ENCODE measurements at places on chromosomes 4 and X.

DNA sequence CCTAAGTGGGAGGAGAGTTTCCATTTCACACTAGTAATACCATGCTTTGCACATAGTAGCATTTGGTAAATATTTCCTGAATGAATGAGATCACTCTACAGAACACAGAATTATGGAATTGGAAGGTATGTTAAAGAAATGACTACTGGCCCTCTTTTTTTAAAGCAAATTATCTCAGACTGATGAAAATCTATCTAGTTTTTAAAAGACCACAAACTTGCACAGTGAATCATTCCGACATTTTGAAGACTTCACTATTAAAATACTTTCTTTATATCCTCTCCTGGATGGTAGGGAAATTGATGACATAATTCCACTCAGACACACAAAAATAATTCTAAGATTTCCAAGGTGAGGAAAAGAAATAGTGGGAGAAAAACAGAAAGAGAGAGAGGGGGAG is 68.4 kb upstream of the ETNPPL start:
- no peak for DNase-seq

DNA sequence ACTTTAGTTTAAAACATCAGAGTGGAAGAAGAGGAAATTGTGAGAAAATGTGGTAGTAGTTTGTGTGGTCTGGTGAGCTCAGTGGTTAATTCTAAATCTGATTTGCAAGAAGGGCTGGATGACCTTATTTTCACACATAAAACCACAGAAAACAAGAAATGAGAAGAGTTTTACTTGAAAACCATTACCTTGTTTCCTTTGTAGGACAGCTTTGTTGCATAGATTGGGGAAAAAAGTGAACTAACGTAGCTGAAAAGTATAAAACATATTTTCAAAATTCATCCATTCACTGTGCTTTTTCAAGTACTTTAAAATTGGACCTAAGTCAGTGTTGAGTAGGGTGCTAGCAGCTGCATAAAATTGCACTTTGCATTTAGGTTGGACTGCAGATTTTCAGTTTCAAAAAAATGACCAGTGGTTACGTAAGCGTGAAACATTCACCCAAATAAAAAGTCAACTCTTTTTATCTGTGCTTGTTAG is 211.3 kb downstream of the ARHGAP10 start:
- DNase-seq = no peak

- DNase-seq = no peak
These were observed 4.1 kb downstream of the POF1B start for GRCh38 chrX:85375333-85375738.

DNA sequence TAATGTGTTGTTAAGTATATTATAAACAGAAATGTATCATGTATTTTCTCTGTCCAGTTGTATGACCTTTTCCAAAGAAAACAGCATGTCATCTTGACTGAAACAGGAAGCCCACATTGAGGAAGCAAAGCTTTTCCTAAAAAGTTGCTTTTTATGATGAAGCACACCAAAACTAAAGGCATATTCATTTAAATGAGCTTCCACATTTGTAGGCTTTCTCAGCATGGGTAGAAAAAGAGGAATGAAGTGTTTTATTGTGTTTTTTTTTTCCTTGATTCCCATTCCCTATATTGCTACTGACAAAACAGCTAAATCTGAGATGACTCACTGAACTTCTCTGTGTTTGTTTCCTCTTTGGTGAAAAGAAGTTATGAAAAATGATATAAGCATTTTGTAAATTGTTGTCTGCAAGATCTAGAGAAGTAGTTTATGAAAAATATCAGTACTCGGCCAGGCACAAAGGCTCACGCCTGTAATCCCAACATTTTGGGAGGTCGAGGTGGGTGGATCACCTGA is 32.5 kb upstream of the FRAS1 start:
- DNase-seq = peak; percentile 6

- DNase-seq = peak; percentile 68
These were observed 59.8 kb downstream of the MRPL1 start for GRCh38 chr4:77922158-77923094.

- no peak for DNase-seq
These were observed 48.3 kb upstream of the AMOT start for GRCh38 chrX:112888916-112889315.

DNA sequence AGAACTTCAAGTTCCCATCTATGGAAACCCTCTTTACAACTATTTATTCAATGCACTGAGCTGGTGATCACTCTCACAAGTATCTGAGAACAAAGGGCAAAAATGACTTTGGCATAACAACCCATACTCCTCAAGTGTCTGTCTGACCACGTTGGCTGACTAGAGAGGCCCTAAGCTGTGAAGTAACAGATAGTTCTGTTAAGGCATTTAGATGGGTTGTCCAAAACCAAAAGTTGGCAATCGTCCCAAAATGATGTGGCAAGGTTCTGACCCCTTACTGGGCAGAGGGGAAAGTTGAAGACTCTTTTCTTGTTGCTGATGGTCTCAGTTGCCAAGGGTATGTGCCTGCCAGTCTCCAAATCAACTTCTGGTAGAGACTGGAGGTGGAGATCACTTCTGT is 524.8 kb downstream of the PPARGC1A start:
- DNase-seq = no peak

GRCh38 chr4:140122891-140123290 is 31.1 kb downstream of the MAML3 start:
- no peak for DNase-seq

DNA sequence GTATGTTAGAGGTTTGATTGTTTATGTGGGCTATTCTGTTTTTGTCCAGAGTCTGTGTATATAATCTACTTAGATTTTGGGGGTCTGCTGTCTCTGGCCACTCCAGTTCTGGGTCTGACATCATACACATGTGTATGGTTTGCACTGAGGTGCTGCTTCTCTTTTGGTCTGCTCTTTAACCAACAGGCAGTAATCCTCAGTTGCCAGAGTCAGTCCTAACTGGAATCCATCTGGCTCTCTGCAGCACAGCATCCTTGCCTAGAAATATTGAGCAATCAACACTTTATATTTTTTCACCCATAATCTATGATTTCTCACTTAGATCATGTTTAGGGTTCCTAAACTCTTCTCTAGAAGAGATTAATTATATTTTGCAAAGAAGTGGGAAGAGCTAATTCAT is 98.3 kb upstream of the SFRP2 start:
- DNase-seq = no peak

DNA sequence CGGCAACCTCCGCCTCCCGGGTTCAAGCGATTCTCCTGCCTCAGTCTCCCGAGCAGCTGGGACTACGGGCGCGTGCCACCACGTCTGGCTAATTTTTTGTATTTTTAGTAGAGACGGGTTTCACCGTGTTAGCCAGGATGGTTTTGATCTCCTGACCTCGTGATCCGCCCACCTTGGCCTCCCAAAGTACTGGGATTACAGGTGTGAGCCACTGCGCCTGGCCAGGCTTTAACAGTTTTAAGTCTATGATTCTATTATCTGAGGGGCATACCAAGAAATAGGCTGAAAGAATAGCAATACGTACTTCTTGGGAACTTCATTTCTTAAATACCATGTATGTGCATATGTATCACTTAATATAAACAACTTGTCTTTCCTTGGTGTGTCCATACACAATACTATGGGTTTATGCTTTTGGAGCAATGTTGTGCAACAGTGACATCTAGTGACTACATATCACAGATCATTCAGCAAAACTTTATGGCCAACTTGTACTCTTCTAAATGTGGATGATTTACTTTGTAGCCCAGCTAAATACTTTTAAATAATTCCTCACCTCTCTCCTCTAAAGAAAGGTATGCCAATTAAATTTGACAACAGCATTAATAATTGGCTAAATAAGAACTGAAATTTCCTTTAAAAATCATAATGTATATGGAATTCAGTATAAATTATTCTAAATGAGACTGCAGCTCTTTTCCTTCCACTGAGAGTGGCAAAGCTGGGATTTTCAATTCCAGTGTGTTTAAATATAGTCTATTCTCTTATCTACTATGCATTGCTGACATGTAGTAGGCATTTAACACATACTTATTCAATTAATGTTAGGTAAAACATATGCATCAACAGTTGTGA is 10.4 kb downstream of the SLC9B1 start:
- DNase-seq = peak; percentile 75

Measured in iris pigment epithelial cell (primary cell).